ENCODE measurements at places on chromosomes 11 and 22. TPM values are rescaled to one million over a fixed set of nuclear protein-coding genes. Genes with fewer than 3 reads are reported as not detected.

DNA sequence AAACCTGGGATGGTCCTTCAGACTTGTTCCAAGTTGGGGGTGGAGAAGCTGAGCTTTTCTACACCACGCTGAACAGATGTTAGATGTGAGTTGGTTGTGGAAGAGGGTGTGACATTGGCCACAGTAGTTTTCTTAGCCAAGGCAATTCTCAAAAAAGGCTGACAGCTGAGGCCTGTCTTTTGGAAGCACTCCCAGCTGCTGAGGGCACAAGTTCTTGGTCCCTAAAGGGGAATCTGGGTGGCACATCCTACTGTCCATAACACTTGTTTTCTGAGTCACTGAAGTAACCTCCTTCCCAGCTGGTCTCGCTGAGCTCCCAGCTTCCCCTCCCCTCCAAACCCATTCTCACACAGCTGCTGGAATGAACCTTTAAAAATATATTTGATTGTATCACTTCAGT is 375.7 kb upstream of the KIRREL3 start:
- DNase-seq = peak; percentile 36

DNA sequence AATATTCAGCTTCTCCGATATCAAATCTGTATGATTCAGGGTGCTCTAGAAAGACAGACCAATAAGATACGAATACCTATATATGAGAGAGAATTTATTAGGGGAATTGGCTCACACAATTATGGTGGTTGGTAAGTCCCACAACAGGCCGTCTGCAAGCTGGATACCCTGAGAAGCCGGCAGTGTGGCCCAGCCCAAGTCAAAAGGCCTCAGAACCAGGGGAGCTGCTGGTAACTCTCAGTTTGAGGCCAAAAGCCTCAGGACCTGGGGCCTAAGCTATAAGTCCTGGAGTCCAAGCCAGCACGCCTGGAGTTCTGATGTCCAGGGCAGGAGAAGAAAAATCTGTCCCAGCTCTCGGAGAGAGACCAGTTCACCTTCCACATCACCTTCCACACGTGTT is 318.7 kb downstream of the BRD1 start:
- DNase-seq = no peak

GRCh38 chr22:27994481-27995331 is 75.7 kb upstream of the PITPNB start:
- DNase-seq = no peak

- no peak for DNase-seq
Observed at GRCh38 chr11:82829101-82829500, 71.1 kb downstream of the PRCP start.

DNA sequence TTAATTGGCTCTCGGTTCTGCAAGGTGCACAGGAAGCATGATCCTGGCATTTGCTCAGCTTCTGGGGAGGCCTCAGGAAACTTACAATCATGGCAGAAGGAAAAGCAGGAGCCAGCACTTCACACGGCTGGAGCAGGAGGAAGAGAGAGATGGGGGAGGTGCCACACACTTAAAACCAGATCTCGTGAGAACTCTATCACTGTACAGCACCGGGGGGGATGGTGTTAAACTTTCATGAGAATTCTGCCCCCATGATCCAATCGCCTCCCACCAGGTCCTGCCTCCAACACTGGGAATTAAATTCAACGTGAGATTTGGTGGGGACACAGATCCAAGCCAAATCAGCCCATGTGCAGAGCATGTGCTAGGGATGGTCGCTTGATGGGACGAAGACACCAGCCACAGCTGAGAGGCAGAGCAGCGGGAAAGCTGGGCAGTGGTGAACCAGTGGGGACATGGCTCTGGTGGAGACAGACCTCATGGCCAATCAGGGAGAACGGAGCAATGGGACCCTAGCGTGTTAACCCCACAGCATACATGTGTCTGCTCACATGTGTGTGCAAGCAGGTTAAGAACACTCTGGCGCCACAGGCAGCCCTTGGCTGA is 6.2 kb downstream of the TANGO2 start:
- DNase-seq = no peak

DNA sequence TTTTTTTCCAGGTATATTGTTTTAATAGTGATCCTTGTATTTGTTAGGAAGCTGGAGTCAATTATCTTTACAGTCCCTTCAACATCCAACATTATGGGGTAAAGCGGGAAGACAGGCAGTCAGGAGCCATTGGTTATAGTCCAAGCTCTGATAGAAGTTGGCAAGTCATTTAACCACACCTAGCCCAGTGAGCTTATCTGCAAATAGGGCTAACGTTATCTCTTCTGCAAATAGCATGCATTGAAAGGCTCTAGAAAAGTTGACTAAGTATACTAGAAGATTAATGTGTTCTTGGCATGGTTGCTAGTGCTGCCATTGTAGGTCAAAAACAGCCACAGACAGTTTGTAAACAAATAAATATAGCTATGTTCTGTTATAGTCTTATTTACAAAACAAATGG is 520.7 kb downstream of the OPCML start:
- DNase-seq = no peak

GRCh38 chr11:99693941-99694492 is 673.3 kb downstream of the CNTN5 start:
- no peak for DNase-seq

DNA sequence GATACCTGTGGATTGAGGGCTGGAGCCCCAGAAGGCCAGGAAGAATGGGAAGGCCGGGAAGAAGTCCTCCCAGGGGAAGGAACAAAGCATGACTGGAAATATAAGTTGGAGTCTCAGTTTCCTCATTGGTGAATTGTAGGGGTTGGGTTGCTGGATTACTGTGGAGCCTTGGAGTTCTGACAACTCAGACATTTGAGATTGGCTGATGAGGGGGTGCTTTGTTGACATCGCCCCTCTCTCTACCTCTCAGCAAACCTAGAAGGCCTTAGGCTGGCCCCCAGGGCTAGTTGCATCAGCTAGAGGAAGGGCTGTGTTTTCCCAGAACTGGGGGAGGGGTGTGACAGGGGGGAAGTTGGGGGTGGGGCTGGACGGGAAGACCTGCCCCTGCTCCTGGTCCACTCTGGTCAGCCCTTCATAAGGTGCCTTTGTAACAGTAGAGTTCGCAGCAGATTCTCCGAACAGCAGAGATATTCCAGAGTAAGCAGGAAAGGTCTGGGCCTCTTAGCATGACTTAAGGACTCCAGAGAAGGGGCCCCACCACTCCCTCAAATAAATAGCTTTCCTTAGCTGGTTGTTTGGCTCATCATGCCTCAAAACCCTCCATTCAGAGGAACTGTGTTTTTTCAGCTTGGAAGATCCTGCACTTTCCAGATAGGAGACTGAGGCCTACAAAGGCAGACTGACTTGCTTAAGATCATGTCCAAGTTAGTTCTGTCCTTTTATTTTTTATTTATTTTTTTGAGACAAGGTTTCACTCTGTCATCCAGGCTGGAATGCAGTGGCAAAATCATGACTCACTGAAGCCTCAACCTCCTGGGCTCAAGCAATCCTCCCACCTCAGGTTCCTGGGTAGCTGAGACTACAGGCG is 12.5 kb upstream of the THRSP start:
- DNase-seq = no peak

GRCh38 chr11:8807544-8808225 is 103.3 kb upstream of the AKIP1 start:
- peak; percentile 80 for DNase-seq

DNA sequence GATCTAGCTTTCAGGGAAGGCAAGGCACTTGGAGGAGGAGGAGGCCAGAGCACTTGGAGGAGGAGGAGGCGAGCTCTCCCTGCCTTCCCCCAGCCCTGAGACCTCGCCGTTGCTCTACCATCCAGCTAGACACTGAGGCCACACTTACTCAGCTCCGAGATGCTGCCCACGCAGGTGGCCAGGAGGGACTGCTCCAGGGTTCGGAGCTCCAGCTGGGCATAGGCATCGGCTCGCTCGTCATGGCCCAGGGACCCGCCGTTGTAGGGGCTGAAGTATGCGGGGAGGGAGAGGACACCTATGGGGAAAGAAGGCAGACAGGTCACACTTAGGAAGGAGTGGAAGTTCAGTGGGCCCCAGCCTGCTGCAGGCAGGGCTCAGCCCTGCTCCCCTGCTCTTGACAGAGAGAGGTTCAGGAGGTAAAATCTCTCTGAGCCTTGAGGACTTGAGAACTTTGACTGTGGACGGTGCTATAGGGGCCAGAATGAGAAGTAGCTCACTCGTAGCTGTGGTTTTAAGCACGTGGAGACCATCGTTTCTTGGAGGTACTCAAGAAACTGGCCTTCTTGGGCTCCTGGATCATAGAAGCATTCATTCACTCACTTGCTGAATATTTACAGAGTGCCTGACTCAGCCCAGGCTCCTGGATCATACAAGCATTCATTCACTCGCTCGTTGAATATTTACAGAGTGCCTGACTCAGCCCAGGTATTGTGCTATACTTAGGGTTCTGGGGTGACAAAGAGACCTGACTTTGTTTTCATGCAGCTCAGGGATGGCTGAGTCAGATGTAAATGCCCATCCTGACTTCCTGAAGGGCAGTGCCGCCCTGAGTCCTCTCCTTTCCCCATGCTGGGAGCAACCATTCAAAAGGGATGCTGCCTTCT is 99.2 kb downstream of the NAT10 start:
- no peak for DNase-seq

GRCh38 chr11:131146827-131147490 is 223.5 kb upstream of the NTM start:
- no peak for DNase-seq

Gene OR5B21
- not detected for polyA plus RNA-seq

Gene ADM
- 14.2 TPM for polyA plus RNA-seq

Gene PKP3
- 14.1 TPM for polyA plus RNA-seq

Gene PLET1
- polyA plus RNA-seq = not detected

Gene RAG2
- not detected for polyA plus RNA-seq

Gene MUC5AC
- 0.22 TPM for polyA plus RNA-seq

Gene OR6T1
- polyA plus RNA-seq = not detected

Gene C11orf16
- polyA plus RNA-seq = not detected

Gene ANO1
- polyA plus RNA-seq = 11.3 TPM
